ENCODE measurements at places on chromosomes 3 and 15.

DNA sequence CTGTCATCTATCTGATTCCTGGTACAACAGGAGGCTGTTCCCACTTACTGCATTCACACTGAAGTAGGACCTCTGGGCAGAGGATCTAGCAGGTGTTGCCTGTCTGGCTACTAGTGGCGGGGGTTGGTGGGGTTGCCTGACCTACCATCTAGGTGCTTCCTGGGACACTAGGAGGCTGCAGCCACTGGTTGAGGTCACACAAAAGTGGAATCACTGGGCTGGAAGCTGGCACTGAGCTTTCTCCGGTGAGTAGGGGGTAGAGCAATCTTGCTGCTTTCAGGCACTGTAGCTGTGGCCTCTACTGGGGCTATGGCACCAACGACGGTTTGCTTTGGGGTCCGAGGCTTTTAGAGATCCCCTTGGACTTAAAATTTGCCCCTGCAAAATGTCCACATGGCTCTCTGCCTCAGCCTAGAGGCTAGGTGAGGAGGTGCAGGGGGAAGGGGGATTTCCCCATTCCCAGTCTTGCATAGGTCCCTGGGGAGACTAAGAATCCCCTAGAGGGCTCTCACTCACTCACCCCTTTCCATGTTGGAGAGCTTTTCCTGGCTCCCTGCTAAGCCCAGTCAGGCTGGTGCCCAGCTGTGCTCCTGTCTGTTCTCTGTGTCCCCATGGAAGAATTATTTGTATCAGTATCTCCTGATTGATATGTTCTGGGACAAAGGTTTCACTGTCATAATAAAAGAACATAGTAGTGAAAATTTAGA lies 397.7 kb upstream of the EPHA6 start:
- no peak for DNase-seq

GRCh38 chr3:13498354-13499060 lies 18.4 kb downstream of the HDAC11 start:
- no peak for DNase-seq

GRCh38 chr15:98896002-98896721 lies 111.4 kb downstream of the PGPEP1L start:
- no peak for DNase-seq

- DNase-seq: no peak
These were observed 20.6 kb downstream of the SNAPC5 start for GRCh38 chr15:66477011-66477410.

DNA sequence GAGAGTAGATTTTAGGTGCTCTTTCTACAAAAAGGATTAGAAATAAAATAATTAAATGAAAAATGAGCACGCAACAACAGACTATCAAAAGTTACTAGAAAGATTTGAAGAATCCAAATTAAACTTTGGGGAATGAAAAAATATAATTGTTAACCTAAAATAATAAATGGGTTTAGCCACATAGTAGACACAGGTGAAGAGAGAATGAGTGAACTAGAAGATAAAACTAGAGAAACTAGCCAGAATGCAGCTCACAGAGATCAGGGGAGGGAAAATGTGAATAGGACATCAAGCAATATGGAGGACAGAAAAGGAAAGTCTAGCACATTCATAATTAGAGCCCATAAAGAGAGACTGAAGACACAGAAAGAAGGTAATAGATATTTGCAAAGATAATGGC lies 310.7 kb upstream of the WNT5A start:
- no peak for DNase-seq

- no peak for DNase-seq
These were observed 21.1 kb upstream of the COLQ start for GRCh38 chr3:15542614-15543013.

GRCh38 chr15:55884223-55884622 lies 109.2 kb downstream of the NEDD4 start:
- no peak for DNase-seq
